Pancreas (tissue), 10 donors: ENCODE measurements at places on chromosomes 12 and 14. TPM values are rescaled to one million over a fixed set of nuclear protein-coding genes. Genes with fewer than 3 reads are reported as not detected.
A peak's percentile ranks its signal among the peaks of the same experiment; 100 is the strongest.

DNA sequence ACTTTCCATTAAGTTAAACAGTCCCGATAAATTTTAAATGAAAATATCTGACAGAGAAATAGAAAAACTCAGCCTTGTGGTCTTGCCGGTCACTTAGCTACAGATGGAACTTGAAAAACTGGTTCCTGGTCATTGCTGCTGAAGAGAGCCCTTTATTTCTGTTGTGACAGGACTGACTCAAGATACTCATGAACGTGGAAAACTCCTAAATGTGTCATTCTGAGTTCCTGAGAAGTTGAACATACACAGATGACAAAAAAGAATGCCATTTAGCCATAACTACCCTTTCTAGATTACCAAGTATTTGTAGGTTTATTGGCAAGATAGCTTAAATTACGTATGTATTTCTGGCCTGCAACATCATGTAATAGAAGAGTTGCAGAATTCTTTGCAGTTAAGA lies 134.2 kb downstream of the HMGA2 start:
- no peaks in the 10 kb centered on the region for H3K4me1 ChIP-seq
- no peaks in the 10 kb centered on the region for H3K36me3 ChIP-seq
- H3K27ac ChIP-seq, result no peak overlapping the region
- H3K27me3 ChIP-seq, result no peaks in the 10 kb centered on the region
- no peak overlapping the region for H3K4me3 ChIP-seq
- no peak for DNase-seq

DNA sequence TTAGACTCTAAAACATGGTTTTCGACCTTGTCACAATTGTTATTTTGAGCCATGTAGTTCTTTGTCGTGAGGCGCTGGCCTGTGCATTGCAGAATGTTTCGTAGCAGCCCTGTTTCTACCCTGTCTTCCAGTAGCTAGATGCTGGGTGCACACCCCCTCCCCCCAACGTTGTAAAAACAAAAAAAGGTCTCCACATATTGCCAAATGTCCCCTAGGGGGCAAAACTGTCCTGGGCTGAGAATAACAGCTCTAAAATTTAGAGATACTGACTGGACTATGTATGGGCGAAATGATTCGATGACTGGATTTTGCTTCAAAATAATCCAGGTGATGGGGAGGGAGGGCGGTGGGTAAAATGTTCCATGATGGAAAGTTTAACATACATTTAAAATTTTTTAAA lies 126.1 kb upstream of the FUT8 start:
- H3K36me3 ChIP-seq, result no peaks in the 10 kb centered on the region
- no peaks in the 10 kb centered on the region for H3K4me1 ChIP-seq
- no peak overlapping the region for H3K4me3 ChIP-seq
- no peak for DNase-seq
- H3K27ac ChIP-seq, result no peak overlapping the region

- no peak overlapping the region for H3K4me3 ChIP-seq
- no peak overlapping the region for H3K27ac ChIP-seq
- no peak for DNase-seq
- no peaks in the 10 kb centered on the region for H3K36me3 ChIP-seq
Observed at GRCh38 chr12:92216092-92216491, 70.4 kb upstream of the BTG1 start.

- no peaks in the 10 kb centered on the region for H3K36me3 ChIP-seq
- peak; percentile 87 for DNase-seq
- peaks cover 51% of the 10 kb centered on the region for H3K4me1 ChIP-seq
- H3K4me3 ChIP-seq, result no peak overlapping the region
Observed at GRCh38 chr14:61537563-61538463, 157.5 kb upstream of the HIF1A start.

The PRPH gene
- total RNA-seq, result 0.44 TPM

DNA sequence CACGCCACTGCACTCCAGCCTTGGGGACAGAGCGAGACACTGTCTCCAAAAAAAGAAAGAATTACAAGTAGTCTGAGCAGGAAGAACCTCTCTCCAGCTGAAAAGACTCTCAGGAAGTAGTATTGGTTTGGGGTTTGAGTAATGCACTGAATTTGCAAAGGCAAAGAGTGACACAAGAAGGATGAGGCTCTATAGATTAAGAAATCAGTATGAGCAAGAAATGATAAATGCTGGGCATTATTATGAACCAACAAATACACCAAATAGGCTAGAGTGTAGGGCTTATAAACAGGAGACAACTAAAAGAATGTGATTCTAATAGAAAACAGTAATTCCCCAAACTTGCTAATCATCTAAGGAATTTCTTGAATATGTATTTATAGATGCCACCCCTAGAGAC lies 2.6 kb upstream of the SLC35E3 start:
- H3K27me3 ChIP-seq, result no peaks in the 10 kb centered on the region
- H3K36me3 ChIP-seq, result no peaks in the 10 kb centered on the region
- no peak overlapping the region for H3K4me3 ChIP-seq
- H3K4me1 ChIP-seq, result peaks cover 8% of the 10 kb centered on the region

- H3K4me1 ChIP-seq, result no peaks in the 10 kb centered on the region
- H3K36me3 ChIP-seq, result no peaks in the 10 kb centered on the region
- H3K4me3 ChIP-seq, result no peak overlapping the region
- H3K27me3 ChIP-seq, result no peaks in the 10 kb centered on the region
- no peak for DNase-seq
Observed at GRCh38 chr12:41621291-41621690, 433.2 kb downstream of the PDZRN4 start.

- no peak overlapping the region for H3K27ac ChIP-seq
- H3K4me3 ChIP-seq, result no peak overlapping the region
- DNase-seq, result no peak
- H3K4me1 ChIP-seq, result peaks cover 14% of the 10 kb centered on the region
- H3K27me3 ChIP-seq, result no peaks in the 10 kb centered on the region
Observed at GRCh38 chr12:89210277-89210676, 142.0 kb downstream of the DUSP6 start.

DNA sequence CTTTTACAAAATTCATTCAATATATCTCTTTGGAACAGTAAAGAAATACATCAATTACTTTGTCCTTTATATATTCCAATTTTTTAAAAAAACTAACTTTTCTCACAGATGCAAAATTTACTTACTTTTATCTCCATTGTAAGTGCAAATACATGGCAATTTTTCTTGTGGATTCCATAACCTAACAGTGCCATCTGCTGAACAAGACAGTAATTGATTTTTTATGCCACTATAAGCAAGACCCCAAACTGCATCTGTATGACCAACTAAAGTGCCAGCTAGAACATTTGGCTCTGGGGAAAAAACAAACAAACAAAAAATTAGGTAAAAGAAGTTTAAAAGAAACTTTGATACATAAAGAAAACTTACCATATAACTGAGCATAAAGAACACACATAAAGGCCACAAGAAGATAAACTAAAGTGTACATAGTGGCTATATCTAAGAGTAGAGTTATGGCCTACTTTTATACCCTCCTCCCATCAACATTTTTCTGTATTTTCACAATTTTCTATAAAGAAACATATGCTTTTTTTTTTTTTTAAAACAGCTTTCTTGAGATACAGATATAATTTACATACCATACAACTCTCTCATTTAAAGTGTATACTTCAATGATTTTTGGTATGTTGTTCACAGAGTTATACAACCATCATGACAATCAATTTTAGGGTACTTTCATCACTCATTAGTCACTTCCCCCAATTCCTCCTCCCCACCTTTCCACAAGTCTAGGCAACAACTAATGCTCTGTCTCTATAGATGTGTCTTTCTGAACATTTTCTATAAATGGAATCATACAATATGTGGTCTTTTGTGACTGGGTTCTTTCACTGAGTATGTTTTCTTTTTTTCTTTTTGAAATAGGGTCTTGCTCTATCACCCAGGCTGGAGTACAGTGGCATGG lies 32.6 kb downstream of the COCH start:
- no peaks in the 10 kb centered on the region for H3K27me3 ChIP-seq
- no peak overlapping the region for H3K4me3 ChIP-seq
- DNase-seq, result no peak
- H3K36me3 ChIP-seq, result no peaks in the 10 kb centered on the region

The PTPRB gene
- total RNA-seq, result 4.1 TPM

DNA sequence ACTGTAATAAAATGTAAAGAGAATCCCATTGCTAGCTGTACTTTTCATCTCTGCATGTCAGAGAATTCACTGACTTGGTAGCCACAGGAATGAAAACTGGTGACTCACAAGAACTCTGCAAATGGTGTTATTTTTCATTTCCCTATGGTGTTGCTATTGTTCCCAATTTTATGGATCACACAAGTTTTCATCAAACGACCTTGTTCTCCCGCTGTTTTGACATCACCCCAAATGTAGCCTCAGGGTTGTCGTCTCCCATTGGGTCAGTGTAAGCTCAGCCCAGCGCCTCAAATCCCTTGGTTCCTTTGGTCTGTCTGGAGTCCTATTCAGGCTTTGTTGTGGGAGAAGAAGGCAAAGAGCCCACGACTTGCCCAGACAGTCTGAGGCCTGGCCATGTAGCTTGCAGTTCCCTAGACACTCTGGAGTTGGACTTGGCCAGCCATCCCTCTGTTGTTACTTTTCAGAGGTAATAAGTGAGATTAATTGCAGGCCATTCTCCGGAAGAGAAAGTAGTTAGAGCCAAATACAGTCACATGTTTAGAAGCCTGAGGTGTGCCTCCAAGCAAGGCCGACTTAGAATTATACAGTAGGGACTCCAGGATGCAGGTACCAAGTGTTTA lies 159.2 kb downstream of the TGFB3 start:
- H3K27ac ChIP-seq, result peak overlapping the region; percentile 23
- no peak for DNase-seq
- H3K36me3 ChIP-seq, result no peaks in the 10 kb centered on the region

- no peak for DNase-seq
- no peaks in the 10 kb centered on the region for H3K36me3 ChIP-seq
- H3K27me3 ChIP-seq, result no peaks in the 10 kb centered on the region
- no peak overlapping the region for H3K27ac ChIP-seq
- no peaks in the 10 kb centered on the region for H3K4me1 ChIP-seq
Observed at GRCh38 chr14:97641827-97642226, 844.6 kb downstream of the VRK1 start.
